ENCODE measurements at places on chromosomes 2 and 18.

DNA sequence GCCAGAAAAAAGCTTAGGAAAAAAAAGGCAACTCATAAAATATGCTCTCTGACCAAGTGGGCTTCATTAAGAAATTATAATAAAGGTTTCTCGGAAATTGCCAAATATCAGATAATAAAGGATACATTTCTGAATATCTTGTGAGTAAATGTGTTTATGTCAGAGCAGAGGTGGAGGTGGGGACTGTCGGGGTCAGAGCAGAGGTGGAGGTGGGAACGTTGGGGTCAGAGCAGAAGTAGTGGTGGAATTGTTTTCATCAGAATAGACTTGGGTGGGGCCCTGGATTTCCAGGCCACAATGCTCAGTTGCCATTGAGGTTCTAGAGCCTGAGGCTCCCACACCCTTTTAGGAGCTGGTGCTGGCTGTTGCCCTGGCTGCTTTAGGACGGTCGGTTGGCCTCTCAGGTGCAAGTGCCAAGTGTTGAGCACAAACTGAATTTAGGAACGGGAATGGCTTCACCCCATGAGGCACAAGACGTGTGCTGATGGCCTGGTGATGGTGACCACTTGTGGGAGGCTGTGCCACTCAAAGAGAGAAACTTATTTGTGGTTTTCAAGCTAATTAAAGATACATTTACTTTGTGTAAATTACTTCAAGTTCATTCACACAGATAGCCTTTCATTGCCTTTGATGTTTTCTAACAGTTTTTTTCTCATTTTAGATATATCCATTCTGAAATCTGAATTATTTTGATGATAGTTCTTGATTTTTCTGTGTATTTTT, 131.5 kb downstream of the ATP9B start:
- DNase-seq: no peak

GRCh38 chr2:197705912-197706838, 1.0 kb downstream of the MARS2 start:
- DNase-seq: no peak

DNA sequence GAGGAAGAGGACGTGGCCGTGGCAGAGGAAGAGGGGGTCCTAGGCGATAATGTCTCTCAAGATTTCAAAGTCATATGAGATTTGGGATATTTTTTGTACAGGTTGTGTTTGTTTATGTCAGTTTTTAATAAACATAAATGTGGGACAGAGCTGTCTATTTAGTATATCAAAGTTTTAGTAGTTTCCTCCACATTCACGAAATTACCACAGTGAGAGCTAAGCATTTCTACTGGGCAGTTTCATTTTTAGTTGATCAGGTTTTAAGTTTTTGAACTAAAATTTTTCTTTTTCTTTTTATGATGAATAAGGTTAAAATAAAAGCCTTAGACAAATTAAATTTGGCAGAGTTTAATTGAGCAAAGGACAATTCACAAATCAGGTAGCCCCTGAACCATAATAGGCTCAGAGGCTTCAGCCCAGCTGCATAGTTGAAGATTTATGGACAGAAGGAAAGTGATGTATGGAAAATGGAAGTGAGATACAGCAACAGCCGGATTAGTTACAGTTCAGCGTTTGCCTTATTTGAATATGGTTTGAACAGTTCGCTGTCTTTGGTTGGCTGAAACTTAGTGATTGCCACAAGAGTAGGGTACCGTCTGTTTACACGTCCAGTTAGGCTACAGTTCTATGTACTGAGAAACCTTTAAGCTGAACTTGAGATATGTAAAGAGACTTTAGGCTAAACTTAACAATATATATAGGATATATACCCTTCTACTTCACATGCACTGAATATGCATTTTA, 17.1 kb downstream of the SNRPD1 start:
- DNase-seq: no peak

DNA sequence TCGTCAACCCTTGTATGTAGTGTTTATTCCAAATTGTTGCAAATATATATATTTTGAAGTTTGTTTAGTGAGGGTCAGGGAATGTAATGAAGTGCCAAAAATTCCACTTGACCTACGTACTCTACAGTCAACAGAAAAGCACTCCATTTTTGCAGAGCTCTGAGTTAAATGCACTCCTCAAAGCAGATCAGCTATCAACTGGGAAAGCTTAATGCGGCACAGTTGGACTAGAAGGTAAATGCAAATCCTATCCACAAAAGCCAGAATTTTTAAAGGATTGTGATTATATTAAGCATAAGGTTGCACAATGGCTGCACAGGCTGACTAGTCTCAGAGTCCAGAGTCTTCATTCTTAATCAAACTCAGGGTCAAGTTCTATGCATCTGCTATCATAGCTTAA, 577.1 kb downstream of the ARHGAP15 start:
- no peak for DNase-seq

DNA sequence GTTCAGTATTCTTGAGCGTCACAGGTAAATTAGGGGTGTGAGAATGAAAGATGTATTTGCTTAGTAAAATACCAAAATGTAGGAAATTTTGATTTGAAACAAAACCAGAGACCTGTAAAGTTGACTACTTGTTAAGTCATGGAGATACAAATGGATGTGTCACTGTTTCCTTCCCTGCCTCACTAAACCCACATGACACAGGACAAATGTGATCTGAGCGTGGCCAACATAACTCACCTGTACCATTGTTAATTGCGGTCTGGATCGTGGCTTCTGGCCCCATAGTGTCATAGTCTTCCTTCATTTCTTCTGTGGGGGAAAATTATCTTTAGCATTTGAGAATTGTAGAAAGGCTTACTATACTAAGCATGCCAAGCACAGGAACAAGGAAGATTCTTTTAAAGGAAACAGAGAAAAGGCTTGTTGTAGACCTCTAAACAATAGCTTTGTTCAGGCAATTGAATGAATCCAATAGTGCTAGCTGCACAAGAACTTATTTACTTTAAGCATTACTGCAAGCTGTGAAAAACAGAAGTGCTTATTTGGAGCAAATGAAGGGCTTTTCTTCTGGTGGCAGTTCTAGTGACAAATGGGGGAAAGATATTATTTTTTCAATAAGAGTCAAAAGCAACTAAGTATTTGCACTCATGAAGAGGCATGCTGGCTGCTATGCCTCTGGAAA, 95.2 kb downstream of the ZEB2 start:
- no peak for DNase-seq

DNA sequence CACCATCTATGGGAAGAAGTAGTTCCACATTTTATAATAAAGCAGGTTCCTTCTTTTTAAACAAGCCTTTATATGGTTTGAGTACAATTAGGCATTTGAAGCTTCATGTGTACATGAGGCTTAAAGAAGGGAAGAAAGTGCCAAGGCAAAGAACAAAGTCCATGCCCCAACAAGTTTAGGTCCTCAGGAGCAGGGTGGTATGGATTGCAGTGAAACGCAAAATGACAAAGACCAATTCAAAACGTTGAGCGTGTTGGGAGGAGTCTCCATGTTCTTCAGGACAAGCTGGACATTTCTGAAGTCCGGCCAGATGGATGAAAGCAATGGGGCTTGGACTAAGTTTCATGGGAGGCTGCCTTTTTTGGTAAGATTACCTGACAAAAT, 78.8 kb upstream of the FZD5 start:
- DNase-seq: no peak

- DNase-seq: no peak
These were observed 124.0 kb downstream of the BCL2 start for GRCh38 chr18:63195326-63196159.

- DNase-seq: no peak
These were observed 59.9 kb upstream of the PEX13 start for GRCh38 chr2:60957643-60958042.

DNA sequence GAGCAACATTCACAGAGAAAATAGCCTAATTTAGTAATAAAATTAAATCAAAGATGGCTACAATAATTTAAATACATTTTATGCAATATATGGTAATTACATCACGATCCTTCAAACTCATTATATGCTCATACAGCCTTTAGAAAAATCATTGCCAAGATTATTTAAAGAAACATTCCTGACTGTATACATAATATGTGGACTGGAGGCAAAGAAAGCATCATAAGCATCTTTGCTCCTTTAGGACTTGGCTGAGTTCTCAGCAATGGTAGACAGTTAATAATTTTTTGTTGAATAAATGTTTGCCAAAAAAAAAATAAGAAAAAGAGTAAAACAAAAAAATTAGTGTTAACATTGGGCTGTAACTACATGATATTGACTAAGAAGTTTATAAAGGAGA, 26.9 kb downstream of the NCKAP5 start:
- no peak for DNase-seq

DNA sequence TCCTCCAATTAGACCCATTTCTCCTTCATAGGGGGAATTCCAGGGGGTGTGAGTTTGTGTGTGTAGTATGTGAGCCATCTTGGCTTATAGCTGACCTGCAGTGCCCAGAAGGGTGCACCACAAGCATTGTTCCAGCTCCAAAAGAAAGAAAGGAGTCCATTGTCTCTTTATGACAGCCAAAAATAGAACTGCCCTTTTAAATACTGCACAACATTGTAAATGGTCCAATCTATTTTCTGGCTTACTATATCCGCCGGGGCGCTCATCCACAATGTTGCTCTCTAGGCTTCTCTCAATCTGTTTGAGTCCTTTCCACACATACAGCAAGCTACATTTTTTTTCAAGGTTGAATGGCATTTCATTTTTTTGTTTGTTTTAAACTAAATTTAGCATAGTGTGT, 517.5 kb downstream of the STK39 start:
- DNase-seq: no peak

- no peak for DNase-seq
These were observed 2.6 kb upstream of the STON1 start for GRCh38 chr2:48527226-48527885.
